ENCODE measurements at places on chromosomes 5 and 9.

GRCh38 chr9:2662496-2662895 is 40.9 kb downstream of the VLDLR start:
- no peak for DNase-seq

- no peak for DNase-seq
Observed at GRCh38 chr5:50923768-50924494, 257.5 kb downstream of the PARP8 start.

GRCh38 chr9:98316445-98317133 is 61.1 kb upstream of the TBC1D2 start:
- no peak for DNase-seq

DNA sequence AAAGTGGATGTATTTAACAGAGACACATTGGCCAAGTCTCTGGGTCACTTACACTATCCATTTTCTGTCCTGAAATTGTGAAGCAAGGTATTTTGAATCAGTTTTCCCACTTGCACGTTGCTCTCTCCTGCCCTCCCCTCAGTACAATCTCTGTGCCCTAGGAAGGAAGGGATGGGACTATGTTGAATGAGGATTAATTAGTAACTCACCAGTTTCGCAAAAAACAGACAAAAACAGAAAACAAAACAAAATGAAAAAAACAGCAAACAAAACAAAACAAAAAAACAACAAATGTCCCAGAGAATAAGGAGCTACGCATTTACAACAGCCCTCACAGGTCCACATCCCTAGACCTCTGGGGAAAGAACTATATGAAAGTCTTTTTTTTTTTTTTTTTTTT is 1.1 kb upstream of the CD14 start:
- no peak for DNase-seq

DNA sequence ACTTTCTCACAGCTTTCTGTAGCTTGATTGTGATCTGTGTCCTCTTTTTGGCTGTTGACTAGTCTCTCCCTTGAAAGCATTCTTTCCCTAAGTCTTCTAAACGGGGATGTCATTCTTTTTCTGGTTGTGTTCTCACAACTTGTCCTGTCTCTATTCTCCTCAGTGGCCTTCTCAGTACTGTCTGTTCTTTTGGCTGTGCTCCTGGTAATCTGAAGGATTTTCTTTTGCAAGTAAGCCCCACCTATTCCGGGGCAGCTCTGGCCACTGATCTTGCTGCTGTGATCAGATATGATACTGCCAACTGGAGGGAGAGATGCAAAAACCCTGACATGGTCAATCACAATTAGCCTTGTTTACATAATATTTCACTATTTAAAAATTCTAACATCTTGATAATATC is 172.2 kb downstream of the CDC42SE2 start:
- DNase-seq, result no peak

- DNase-seq, result no peak
Observed at GRCh38 chr5:150500905-150501304, 7.0 kb upstream of the NDST1 start.

DNA sequence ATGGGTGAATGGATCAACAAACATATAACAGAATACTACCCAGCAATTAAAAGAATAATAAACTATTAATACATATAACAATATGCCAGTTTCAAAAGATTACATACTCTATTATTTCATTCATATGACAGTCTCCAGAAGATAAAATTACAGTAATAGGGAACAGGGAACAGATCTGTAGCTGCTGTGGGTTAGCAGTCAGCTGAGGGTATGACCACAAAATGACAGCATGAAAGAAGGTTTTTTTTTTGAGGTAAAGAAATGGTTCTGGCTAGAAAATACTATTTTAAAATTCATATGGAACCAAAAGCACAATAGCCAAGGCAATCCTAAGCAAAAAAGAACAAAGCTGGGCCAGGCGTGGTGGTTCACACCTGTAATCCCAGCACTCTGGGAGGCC is 73.0 kb upstream of the NR5A1 start:
- no peak for DNase-seq

GRCh38 chr9:84851935-84852585 is 182.5 kb downstream of the NTRK2 start:
- DNase-seq, result no peak

DNA sequence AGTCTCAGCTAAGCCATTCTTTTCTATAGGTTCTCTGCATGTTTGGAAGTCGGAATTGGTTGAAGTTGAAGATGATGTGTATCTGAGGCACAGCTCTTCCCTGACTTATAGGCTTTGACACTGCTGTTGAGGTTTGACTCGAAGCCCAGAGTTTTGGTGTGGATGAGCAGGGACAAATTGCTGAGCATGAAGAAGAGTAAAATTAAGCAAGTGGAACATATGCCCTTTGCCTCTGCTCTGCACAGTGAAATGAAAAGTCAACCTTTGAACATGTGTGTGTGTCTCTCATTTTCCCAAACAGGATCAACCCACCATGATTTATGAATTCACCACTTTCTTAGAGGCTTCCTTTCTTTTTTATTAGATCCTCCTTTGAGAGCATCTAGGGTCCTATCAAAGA is 8.5 kb downstream of the HMHB1 start:
- DNase-seq, result no peak

- no peak for DNase-seq
Observed at GRCh38 chr9:129317179-129318011, 139.3 kb upstream of the IER5L start.

DNA sequence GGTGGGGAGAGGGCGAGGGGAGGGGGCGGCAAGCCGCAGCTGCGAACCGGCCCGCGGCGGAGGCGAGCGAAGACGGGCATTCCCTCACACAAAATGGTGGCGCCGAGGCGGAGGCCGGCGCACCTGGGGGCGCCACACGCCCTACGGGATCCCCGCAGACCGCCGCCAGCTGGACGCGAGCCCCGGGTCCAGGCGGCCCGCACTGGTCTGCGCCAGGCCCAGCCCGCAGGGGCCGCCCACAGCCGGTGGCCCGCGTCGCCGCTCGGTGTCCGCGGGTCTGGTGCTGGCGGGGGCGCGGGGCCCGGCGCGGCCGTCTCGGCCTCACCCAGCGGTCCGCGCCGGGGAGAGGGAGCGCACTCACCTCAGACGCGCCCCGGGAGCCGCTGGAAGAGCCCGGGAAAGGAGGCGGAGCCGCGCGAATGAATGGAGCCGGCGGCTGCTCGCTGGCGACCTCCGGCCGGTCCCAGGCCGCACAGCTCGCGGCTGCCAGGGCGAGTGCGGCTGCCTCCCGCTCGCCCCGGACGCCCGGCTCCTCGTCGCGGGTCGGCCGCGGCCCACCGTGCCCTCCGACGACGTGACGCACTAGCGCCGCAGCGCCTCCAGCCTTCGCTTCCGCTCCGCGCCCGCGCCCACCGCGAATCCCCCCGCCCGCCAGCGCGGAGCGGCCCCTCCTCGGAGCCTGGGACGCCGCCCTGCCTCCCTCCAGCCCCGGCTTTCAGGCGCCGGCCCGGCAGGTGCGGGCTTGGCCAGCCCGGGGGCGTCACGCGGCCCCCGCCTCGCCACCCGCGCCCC is at the start of gene FAM169A:
TSS of gene FAM169A (minus strand) at position 584 of the 792 bp plus-strand sequence. CDS start 24,711 bp downstream, outside the sequence.
- peak; percentile 4 for DNase-seq

DNA sequence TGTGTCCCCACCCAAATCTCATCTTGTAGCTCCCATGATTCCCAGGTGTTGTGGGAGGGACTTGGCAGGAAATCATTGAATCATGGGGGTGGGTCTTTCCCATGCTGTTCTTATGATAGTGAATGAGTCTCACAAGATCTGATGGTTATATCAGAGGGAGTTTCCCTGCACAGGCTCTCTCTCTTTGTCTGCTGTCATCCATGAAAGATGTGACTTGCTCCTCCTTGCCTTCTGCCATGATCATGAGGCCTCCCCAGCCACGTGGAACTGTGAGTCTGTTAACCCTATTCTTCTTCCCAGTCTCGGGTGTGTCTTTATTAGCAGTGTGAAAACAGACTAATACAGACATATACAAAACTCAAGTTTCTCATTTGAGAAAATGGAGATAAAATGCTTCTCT is 139.3 kb downstream of the FBXL7 start:
- DNase-seq, result no peak

- DNase-seq, result no peak
Observed at GRCh38 chr9:108811944-108812343, 43.8 kb downstream of the ACTL7B start.

- no peak for DNase-seq
Observed at GRCh38 chr9:111898331-111899096, 1.9 kb downstream of the UGCG start.

GRCh38 chr5:177111720-177112394 is 21.7 kb upstream of the NSD1 start:
- peak; percentile 41 for DNase-seq

DNA sequence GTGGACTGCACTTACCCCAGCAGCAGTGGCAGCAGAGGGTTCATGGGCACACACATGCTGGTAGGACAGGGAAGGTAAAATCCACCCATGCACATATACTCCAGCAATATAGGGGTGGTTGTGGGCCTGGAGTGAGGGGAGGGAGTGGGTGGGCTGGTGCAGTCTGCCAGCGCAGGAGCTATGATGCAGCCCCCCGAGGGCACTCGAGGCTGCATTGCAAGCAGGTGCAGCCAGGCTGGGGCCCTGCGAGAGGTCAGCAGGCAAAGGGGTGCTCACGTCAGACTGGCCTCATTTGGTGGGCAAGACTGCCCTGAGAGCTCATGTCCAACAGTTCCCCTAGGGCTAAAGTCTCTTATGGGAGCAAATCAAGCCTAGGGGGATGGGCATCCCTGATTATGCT is 32.4 kb upstream of the PCDHA1 start:
- no peak for DNase-seq

- no peak for DNase-seq
Observed at GRCh38 chr9:88593537-88594185, 58.7 kb downstream of the NXNL2 start.

- no peak for DNase-seq
Observed at GRCh38 chr5:54088081-54088480, 222.3 kb downstream of the ARL15 start.

DNA sequence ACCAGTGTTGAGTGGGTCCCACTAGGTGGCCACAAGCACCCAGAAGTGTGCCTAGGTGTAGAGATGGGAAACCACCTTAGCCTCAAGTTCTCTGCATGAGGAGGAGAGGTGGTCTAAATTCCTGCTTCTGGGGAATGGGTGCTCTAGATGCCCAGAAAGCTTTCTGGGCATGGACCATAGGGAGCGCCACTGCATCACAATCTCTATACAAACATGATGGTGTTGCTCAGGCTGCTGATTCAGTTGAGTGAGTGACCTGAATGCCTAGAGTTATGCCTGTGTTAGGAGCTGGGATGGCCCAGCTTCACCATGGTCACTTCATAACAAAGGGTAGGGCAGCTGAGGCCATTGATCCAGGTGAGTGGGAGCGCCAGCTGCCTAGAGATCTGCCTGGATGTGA is 667.9 kb upstream of the ARRDC3 start:
- no peak for DNase-seq

DNA sequence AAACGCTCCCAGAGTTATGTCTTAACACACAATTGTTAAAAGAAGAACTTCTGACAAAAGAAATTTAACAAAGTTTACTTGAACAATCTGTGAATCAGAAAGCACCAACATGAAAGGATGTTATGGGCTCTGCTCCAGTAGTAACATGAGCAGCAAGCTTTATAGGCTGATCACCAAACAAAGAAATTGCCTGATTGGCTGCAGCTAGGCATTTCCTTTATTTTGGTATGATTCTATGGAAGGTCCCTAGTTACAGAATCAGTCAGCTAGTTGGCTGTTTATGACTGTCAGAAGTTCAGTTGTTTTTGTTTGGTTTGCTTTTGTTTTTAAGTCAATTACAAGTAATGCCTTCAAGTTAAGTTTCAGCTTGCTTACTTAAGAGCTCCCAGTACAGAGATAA is 102.4 kb upstream of the SMC2 start:
- no peak for DNase-seq

- no peak for DNase-seq
Observed at GRCh38 chr5:38414348-38414747, 142.1 kb downstream of the LIFR start.

DNA sequence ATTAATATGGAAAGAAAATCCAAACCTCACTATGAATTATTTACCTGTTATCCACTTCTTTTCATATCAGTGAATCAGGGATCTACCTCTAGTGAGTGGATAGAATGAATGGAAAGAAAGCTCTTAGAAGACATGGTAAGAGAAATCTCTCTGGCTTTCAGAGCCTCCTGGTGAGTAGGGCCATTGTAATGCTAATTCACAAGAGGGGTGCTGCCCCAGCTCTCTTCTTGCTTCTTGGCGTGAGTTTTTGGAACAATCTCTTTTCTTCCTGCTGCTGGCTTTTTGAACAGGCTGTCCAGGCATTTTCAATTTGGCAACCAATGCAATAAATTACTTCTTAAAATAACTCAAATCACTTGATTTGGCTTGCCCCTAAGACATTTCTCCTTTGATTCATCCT is 49.9 kb upstream of the KCNN2 start:
- no peak for DNase-seq

- no peak for DNase-seq
Observed at GRCh38 chr5:36156619-36157018, 4.7 kb downstream of the SKP2 start.

- DNase-seq, result peak; percentile 31
Observed at GRCh38 chr9:132901858-132902831, 23.4 kb downstream of the SPACA9 start.

- DNase-seq, result no peak
Observed at GRCh38 chr9:31542384-31543055, 841.9 kb upstream of the ACO1 start.

DNA sequence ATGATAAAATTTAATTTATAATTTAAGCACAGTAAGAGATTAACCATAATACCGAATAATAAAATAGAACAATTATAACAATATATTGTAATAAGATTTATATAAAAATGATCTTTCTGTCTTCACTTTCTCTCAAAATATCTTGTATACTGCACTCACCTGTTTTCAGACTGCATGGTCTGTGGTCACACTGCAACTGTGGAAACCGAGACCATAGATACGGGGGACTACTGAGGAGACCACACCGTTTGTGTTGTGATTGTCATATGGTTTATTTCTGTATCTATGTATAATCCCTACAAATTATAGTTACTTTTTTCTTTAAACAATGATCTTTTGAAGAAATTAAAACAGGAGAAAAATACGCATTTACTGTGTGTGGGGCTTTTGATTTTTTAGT is 78.8 kb upstream of the TNFAIP8 start:
- no peak for DNase-seq

DNA sequence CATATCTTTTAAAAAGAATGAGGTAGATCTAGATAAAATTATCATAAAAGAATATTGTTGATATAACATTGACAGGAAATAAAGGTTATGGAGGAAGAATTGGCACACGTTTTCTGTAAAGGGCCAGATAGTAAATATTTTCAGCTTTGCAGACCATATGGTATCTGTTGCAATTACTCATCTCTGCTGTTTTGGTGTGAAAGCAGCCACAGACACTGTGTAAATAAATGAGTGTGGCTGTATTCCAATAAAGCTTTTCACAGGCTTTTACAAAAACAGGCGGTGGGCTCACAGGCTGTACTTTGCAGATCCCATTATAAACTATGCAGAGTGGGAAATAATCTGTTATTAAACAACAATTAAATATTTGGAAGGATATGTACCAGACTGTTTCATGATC is 87.4 kb downstream of the SGCD start:
- no peak for DNase-seq

DNA sequence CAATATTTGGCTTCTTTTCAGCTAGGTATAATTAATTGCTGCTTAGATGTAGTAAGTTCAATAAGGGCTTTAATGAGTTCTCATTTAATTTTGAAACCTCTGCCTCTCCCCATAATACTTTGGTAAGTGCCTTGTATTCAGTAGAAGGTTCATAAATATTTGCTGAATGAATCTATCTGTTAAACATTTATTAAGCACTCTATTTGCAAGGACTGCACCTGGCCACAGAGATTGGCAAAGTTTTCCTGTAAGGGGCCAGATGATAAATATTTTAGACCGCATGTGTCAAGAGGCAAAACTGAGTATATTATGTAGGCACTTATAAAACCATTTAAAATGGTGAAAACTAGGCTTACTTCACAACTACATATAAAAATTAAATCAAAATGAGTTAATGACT is 19.0 kb upstream of the GNA14 start:
- no peak for DNase-seq

- no peak for DNase-seq
Observed at GRCh38 chr5:132898094-132898493, 24.6 kb downstream of the LEAP2 start.

Data from activated CD8-positive, alpha-beta memory T cell treated with anti-CD3 and anti-CD28 coated beads for 48 hours (primary cell).